Left ventricle myocardium superior (tissue), 1 donor: ENCODE measurements at places on chromosomes 5 and 9. TPM values are rescaled to one million over a fixed set of nuclear protein-coding genes. Genes with fewer than 3 reads are reported as not detected.

DNA sequence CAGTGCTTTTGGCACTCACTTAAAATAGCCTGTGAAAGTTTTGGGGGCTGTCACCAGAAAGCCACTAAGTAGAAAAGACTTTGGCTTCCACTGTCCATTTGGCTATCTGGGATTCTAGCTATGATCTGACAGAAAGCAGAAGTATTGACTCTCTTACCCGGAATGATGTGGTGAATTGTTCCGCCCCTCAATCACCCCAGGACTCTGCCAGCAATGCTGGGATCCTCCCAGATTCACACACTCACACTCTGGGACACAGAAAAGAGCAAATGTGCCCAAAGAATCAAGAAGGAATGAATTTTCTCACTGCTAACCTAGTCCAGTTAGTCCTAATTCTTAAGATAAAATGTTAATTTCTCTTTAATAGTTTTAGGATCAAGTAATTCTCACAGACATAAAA is 576.9 kb downstream of the BNC2 start:
- DNase-seq: no peak

- no peak for DNase-seq
These were observed 5.9 kb upstream of the RAD23B start for GRCh38 chr9:107276966-107277710.

DNA sequence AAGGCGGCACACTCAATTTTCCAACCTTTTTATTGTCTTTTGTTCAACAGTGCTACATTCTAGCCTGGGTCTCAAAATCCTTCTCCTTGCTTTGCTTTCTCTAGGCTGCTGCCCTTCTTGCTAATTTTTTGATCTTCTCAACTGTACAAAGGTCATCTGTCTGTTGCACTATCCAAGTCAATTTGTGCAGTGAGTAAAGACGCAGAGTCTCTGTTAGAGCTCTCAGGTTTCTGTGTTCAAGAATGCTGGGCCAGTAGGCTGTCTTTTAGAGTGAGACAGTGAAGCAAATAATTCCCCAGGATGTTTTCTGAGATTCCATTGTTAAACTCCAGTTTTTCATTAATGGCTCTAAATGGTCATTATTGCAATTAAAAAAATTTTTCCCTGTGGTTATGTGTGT is 255.7 kb upstream of the ACTBL2 start:
- DNase-seq: no peak

DNA sequence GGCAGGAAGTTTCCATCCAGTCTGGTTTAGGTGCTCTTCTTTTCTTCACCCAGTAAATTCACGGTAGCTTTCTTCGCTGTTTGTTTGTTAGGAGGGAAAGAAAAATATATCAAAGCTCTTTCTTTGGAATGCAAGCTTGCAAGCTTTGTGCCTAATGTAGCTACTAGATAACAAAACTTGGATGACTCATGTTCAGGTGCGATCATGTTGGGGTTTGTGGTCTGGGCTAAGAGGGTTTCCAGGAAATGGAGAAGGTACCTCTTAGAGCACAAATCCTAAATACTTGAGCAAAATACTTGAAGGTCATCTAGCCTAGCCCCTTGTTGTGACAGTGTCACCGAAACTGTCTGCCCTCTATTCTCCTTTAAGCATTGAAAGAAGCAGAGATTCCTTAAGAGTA is 17.7 kb downstream of the SRP19 start:
- DNase-seq: no peak

- DNase-seq: no peak
These were observed 193.5 kb downstream of the GNA14 start for GRCh38 chr9:77454663-77455062.

GRCh38 chr9:15420796-15421195 is 1.9 kb upstream of the SNAPC3 start:
- no peak for DNase-seq

GRCh38 chr5:77028631-77029375 is 1.4 kb upstream of the AGGF1 start:
- DNase-seq: no peak

DNA sequence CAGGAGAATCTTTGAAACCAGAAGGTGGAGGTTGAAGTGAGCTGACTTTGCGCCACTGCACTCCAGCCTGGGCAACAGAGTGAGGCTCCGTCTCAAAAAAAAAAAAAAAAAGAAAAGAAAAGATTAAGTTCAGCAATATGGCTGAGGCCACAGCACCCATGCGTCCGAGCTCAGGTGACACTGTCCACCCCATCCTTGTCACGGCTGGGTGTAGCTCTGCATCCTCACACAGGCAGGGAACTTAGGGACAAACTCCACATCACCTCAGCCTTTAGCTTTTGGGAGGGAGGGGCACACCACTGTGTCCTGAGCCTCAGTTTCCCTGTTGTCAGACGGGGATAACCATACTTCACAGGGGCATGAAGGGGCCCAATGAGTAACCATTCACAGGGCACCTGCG is 15.5 kb downstream of the FGD3 start:
- no peak for DNase-seq

GRCh38 chr5:128349044-128349858 is 188.8 kb downstream of the FBN2 start:
- no peak for DNase-seq

DNA sequence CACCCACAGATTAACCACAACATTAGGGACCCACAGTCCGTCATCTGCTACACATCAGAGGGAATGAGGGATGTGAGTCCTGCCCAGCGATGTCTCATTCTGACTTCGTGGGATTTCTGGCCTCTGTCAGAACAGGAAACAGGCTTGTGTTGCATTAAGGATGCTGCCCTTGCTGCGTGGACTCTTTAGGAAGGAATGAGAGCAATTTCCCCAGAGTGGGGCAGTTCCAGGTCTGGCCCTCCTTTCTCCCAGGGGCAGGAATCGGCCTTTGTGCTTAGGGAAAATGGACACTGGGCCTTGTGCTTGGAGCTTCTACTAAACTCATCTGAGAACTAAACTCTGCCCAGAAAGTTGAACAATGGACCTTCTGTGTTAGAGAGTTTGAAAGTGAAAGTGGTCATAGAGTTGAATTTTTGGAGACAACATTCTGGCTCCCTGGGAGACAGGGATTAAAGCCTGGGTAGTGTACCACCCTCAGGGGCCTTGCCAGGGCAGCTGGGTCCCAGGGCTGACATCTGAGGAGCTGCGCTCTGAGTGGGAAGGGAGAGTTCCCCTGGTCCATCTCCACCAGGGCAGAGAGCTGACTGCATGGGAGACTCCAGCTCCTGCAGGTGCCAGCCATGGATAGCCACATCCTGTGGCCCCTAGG is 37.8 kb upstream of the S1PR3 start:
- no peak for DNase-seq

DNA sequence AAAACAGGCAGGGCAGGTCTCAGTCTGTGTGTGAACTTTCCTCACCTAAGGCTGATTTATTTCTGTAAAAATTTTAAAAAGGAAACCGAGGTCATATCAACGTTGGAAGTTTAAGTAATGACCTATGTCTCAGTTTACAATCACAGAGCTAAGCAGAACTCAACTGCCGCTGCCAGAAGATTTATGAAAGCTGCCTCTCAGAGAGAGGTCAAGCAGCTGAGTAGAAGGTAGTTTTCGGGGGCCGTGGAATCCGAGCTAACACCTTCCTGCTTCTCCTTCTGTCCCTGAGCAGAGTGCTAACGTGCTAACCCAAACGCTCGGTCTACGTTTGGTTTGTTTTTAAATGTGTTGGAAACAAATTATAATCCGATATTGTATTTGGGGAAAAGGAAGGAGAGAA is 11.1 kb downstream of the TTF1 start:
- DNase-seq: no peak

- DNase-seq: no peak
These were observed 14.2 kb downstream of the CCNJL start for GRCh38 chr5:160298189-160298588.

GRCh38 chr9:126219166-126219565 is 107.5 kb upstream of the MVB12B start:
- no peak for DNase-seq

GRCh38 chr5:56415356-56415765 is 182.2 kb upstream of the ANKRD55 start:
- DNase-seq: no peak

DNA sequence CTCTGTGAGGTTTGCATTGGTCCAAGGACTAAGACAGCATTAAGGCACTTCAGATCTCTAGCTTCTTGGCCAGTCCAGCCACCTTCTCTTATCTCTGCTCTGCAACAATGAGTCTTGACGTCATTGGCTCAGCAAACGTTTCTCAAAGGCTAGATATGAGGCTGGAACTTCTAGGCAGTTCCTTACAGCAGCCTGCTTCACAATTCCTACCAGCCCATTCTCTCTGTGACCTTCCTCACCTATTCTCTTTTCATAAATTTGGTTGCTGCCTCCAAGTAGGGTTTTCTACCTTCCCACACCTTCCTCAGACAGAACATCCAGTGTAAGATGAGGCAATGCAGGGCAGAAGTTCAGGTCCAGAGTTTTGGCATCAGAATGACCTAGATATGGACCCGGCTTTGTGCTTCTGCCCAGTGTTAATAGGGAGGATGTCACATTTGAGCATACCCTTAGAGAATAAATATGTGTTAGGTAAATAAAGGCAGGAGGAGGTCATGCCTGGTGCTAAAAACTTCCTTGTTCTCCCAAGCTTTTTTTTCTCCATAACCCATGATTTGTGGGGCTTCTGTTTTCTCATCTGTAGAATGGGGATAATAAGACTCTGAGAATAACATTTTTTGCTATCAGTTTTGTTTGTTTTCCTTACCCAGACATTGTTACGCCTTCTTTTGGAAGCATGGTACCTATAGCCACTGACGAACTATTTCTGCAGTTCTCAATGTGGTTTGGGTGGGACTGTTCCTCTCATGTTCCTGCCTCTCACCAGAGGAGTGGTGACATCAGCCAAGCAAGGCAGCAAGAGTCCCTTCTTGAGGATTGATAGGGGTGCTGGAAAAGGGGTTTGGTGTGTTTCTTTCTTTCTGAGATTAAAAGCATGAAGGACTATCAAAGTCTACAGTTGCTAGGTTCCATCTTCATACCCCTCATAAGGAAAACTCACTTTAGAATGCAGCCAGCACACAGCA is 220.6 kb upstream of the TRIM32 start:
- no peak for DNase-seq

GRCh38 chr5:169641253-169641652 is 4.2 kb downstream of the DOCK2 start:
- no peak for DNase-seq

DNA sequence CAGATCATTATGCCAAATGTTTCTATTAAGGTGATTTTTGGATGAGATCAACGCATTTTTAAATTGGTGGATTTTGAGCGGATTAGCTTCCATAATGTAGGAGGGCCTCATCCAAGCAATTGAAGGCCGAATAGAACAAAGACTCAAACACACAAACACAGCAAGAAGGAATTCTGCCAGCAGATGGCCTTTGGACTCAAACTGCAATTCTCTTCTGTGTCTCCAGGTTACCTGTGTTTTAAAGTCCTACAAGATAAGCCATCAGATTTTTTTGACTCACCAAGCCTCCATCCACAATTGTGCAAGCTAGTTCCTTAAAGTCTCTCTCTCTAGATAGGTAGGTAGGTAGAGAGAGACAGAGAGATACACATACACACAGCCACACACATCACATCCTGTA is 25.5 kb downstream of the CDH6 start:
- no peak for DNase-seq

GRCh38 chr5:14107536-14107935 is 35.6 kb upstream of the TRIO start:
- no peak for DNase-seq

- DNase-seq: no peak
These were observed 28.8 kb upstream of the IER5L start for GRCh38 chr9:129206905-129207304.

DNA sequence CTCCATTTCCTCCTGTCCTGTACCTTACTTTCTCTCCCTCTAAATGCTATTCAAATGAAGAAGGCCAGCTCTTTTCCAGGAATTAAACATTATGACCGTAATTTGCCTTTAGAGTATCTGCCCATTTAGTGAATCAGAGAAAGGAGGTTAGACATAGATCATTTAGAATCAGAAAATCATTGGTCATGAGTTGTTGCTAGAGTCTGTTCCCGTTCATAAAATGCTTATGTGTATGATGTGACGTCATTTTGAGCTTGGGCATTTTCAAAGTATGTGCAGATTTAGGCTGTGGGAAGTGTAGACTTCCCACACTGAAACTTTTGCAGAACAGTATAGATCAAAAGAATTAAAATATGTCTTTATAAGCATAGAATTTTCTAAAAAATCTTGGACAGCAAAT is 163.0 kb downstream of the ALDH1A1 start:
- DNase-seq: no peak

GRCh38 chr5:80406980-80407734 is 707 bp upstream of the ZFYVE16 start:
- peak; percentile 51 for DNase-seq

GRCh38 chr5:26942481-26942880 is 95.9 kb downstream of the CDH9 start:
- DNase-seq: no peak

DNA sequence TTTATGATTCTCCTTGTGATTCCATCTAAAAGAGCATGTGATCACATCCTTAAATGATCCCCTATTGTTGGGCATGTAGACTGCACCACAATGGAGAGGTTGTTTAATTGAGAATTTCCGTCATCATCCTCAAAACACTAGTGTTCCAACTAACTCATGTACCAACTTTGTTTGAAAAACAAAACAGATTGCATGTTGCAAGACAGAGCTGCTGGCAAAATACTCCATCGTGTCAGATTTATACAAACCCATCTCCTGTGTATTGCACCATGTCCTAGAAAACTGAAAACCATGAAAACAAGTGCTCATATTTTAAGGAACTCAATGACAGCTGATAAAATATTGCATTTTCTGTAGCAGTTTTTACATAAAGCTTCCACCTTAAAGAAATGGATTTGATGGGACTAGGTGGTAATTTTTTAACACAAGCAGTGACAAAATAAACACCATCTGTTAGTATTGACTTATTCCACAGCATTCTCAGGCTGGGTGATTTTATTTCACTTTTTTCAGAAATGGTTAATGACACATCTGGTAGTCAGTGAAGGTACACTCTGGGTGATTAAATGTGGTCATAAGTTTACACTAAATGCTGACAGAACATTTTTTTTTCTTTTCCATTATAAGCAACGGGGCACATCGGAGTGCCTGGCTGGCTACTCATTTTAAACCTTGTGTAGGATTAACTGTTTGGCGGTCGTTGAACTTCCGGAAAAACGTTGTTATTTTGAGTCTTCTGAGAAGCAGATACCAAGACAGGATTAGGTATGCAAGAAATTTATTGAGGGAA is 602.9 kb upstream of the WWC1 start:
- DNase-seq: no peak

GRCh38 chr9:89277454-89277853 is 33.5 kb upstream of the CKS2 start:
- DNase-seq: no peak

- DNase-seq: no peak
These were observed 139.7 kb upstream of the PITX1 start for GRCh38 chr5:135173662-135174290.

GRCh38 chr5:94313188-94313587 is 305.2 kb downstream of the KIAA0825 start:
- DNase-seq: no peak

GRCh38 chr9:88418715-88419540 is 30.7 kb downstream of the SPIN1 start:
- no peak for DNase-seq

Gene ZDHHC11B
- total RNA-seq: 20.0 TPM

Gene JAK2
- 21.5 TPM for total RNA-seq

Gene DMRTA1
- total RNA-seq: 0.77 TPM

Gene NCS1
- 4.1 TPM for total RNA-seq

Gene PDZD2
- 80.1 TPM for total RNA-seq

Gene SLIT3
- 8.4 TPM for total RNA-seq

Gene GDA
- total RNA-seq: 2.0 TPM

Gene IFNA2
- total RNA-seq: not detected

Gene SPATA31E1
- total RNA-seq: not detected

Gene CCDC152
- total RNA-seq: 0.77 TPM

Gene RALGDS
- total RNA-seq: 33.1 TPM

Gene TNFSF8
- total RNA-seq: 0.77 TPM

Gene SCGB3A2
- total RNA-seq: not detected

Gene LPCAT1
- total RNA-seq: 13.4 TPM

Gene SPATA31A3
- not detected for total RNA-seq
